Mammary epithelial cell (primary cell): ENCODE measurements at places on chromosomes 1 and 21. TPM values are rescaled to one million over a fixed set of nuclear protein-coding genes. Genes with fewer than 3 reads are reported as not detected.

AK5 gene
- 0.37 TPM for polyA plus RNA-seq

LENEP gene
- polyA plus RNA-seq: 0.16 TPM

RIMS3 gene
- 3.0 TPM for polyA plus RNA-seq

SYT6 gene
- polyA plus RNA-seq: not detected

OR2T10 gene
- not detected for polyA plus RNA-seq

KDM5B gene
- 36.7 TPM for polyA plus RNA-seq

OR4F16 gene
- not detected for polyA plus RNA-seq

PCSK9 gene
- 52.1 TPM for polyA plus RNA-seq

C1QC gene
- polyA plus RNA-seq: not detected

CRP gene
- polyA plus RNA-seq: not detected

GSTM1 gene
- polyA plus RNA-seq: not detected

RGS16 gene
- 0.80 TPM for polyA plus RNA-seq

IVL gene
- polyA plus RNA-seq: 21.5 TPM

STPG1 gene
- polyA plus RNA-seq: 11.4 TPM

CASQ2 gene
- not detected for polyA plus RNA-seq

TMPRSS15 gene
- polyA plus RNA-seq: not detected

ITLN2 gene
- 0.26 TPM for polyA plus RNA-seq

RAD54L gene
- polyA plus RNA-seq: 10.5 TPM

LCE6A gene
- not detected for polyA plus RNA-seq

ADGRB2 gene
- polyA plus RNA-seq: 1.3 TPM

CYP4A22 gene
- polyA plus RNA-seq: not detected

SYNC gene
- 7.6 TPM for polyA plus RNA-seq
